ENCODE measurements at places on chromosomes 4 and X. TPM values are rescaled to one million over a fixed set of nuclear protein-coding genes. Genes with fewer than 3 reads are reported as not detected.
A peak's percentile ranks its signal among the peaks of the same experiment; 100 is the strongest.

ASB12 gene
- total RNA-seq = not detected

- DNase-seq = no peak
These were observed 30.1 kb downstream of the RASSF6 start for GRCh38 chr4:73589887-73590801.

PSAPL1 gene
- total RNA-seq = not detected

GRCh38 chrX:26649534-26649933 lies 433.6 kb downstream of the MAGEB5 start:
- no peak for DNase-seq

DNA sequence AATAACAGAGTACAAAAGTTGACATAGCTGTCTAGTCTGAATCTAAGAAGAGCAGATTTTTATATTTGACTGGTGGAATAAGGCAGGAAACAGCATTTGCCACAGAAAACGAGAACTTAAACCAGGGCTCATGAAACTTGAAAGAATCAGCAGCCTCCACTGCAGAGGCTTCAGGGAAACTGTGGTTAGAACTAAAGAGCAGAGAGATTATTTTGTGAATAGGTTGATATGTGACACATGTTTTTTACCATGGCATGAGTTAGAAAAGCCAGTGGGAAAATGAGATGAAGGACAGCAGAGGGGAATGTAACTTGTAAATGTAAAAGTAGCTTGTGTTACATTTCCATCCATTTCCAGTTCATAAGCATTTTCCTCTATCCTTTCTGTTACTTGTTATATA lies 63.7 kb upstream of the CAMK2D start:
- no peak for DNase-seq

GRCh38 chr4:42678512-42678911 lies 21.6 kb upstream of the ATP8A1 start:
- no peak for DNase-seq

- DNase-seq = no peak
These were observed 184.3 kb upstream of the NUDT6 start for GRCh38 chr4:123106747-123107146.

DNA sequence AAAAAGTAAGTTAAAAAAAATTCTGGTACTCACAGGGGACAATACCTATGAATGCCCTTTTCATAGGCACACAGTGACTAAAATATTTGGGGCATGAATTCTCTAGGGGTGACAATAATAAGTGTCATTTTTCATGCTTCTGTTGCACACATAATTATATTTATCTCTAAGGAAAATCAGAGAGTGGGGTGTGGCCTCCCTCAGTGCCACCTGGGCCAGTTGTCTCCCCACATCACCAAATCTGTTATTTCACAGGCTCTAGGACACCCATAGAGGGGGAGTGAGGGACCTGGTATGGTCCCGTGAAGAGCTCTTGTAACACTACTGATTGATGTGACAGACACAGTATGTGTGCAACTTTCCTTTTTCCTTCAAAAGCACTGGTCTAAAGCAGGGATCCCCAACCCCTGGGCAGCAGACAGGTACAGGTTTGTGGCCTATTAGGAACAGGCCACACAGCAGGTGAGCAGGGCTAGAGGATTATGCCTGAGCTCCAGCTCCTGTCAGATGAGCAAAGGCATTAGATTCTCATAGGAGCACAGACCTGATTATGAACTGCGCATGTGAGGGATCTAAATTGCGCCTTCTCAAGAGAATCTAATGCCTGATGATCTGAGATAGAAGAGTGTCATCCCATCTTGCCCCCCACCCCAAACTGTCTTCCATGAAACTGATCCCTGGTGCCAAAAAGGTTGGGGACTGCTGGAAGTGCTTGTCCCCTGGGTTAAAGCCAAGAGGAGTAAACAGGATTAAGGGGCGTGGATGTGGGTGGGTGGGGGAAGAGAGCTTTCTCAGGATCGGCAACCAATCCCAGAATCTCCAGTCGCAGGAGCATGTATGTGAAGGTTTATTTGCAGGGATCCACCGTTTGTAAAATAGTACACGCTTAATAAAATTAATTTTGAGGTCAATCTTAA lies 856 bp downstream of the SLC9B1 start:
- DNase-seq = peak; percentile 51

DNA sequence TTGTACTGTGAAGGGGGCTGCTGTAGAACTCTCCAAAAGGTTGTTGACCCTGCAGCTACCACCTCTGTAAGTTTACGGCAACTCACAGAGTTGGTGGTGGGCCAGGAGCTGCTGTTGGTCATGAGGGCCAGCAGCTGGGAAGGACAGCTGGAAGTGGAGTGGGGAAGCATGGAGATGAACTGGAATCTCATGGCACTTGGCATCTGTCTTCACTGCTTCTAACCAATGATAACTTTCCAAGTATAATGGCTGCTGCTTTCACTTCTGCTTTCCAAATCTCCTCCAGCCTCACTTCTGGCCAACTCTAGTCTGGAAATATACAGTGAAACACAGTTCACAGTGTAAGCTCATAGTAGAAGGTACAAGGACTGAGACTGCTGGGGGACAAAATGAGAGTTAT lies 126.5 kb upstream of the INTU start:
- no peak for DNase-seq

All from adrenal gland (tissue), 19 donors.